ENCODE measurements at places on chromosomes 5 and 9. TPM values are rescaled to one million over a fixed set of nuclear protein-coding genes. Genes with fewer than 3 reads are reported as not detected.

SPATA31C1 gene
- total RNA-seq: not detected

CDC26 gene
- total RNA-seq: 28.2 TPM

C5orf46 gene
- total RNA-seq: not detected

PCDHB8 gene
- total RNA-seq: not detected

TTC16 gene
- total RNA-seq: not detected

TBC1D13 gene
- 18.7 TPM for total RNA-seq

JAKMIP2 gene
- 1.5 TPM for total RNA-seq

LMX1B gene
- 0.03 TPM for total RNA-seq

SEMA6A gene
- 1.9 TPM for total RNA-seq

HIGD2A gene
- 170 TPM for total RNA-seq

ADAMTS13 gene
- 2.0 TPM for total RNA-seq

TERT gene
- 21.5 TPM for total RNA-seq

LTC4S gene
- 2.0 TPM for total RNA-seq

DNA sequence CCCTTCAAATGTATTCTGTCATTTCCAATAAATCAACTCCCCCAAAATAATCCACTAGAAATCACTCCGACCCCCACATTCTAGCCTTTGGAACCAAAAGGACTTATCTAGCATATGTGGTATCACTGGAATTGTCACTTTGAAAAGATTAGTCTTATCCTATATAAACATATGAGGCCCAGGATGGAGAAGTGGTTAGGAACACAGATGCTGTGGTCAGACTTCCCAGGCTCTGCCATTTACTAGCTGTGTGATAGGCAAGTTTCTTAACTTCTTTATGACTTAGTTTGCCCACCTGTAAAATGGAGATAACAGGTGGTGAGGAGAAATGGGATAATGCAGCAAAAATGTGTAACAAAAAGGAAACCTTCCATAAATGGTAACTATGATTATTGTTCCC, 62.0 kb upstream of the GLRX start:
- no peak for DNase-seq

GRCh38 chr5:140875085-140876065, at the start of gene PCDHA12:
Gene PCDHA12 (plus strand): TSS chr5:140875308. CDS start chr5:140875473, 165 bp downstream.
- DNase-seq: no peak

DNA sequence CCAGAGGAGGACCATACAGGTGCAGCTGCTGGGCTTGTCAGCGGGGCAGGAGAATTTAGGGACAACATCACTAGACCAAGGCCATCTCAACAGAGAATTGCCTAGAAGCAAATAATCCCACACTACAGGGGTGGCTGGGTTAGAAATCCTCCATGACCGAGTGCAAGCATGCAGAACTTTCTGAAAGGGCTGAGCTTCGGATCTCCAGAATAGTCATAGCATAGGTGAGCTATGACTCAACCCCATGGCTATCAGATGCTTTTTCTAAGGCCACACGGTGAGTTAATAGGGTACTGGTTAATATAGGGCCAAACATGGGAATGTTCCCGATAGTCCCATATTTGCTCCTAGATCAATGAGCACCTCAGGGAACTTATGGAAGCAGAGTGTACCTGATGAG, 4.2 kb downstream of the KCNIP1 start:
- DNase-seq: no peak

DNA sequence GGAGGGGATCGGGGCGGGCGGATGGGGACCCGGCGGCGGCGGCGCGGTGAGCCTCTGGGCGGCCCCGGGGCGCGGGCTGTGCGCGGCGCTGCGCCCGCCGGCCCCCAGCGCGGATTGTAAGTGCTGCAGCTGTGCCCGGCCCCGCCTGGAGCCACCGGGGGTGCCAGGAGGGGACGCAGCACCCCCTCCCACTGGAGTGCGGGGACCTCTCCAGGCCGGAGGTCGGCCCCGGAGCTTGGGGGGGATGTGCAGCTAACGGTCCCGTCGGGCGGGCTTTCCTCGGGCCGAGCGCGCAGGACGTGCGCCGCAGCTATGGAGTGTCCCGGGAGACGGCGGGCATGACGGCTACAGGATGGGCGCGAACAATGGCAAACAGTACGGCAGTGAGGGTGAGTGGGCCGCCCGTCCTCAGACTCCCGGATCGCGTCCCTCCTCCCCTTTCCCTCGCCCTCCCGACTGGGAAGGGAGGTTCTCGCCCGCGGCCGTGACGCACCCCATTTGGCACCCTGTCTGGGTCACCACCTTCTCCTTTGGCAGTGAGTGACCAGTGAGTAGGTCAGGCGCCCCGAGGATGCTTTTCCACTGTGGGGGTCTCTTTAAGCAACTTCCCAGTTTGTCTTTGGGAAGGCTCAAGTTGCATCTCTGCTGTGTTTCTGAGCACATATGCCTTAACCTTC, 483 bp downstream of the FBXL7 start:
- DNase-seq: no peak

DNA sequence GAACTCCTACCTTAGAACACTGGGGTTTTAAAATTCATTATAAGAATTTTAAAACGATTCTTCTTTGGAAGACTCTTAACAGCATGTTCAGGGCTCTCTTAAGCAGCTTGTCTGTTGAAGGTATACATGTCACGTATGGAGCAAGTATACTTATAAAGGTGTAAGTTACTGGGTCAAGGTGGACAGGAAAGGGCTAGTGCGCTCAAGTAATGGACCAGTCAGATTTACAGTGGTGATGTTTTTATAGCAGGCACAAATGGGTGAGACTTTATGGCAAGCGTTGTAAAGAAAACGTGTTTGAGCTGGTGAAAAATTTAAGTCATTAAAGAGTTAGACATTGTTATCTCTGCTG, 7.9 kb downstream of the SLC44A1 start:
- DNase-seq: no peak

DNA sequence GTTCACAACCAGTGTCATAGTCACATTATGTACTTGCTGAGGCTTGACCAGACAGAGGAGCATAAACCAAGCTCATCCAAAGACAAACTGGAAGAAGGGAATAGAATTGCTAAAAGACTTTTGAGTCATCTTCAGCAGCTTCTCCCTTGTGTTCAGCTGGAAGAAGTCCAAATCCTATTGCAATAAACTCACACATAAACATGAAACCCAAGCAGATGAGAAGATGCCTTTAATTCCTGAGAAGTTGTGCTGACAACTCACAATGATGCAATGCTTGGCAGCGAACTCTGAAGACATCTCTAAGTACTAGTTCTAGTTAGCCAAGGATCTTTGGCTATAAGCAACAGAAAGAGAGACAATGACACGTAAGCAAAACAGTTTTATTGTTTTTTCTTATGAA, 642.1 kb downstream of the KCTD16 start:
- DNase-seq: no peak

- no peak for DNase-seq
Measured at GRCh38 chr5:80757290-80757689, 102.5 kb upstream of the DHFR start.

- no peak for DNase-seq
Measured at GRCh38 chr5:147046894-147047293, 168.3 kb upstream of the PPP2R2B start.

GRCh38 chr5:176733406-176734262, 76.7 kb upstream of the UNC5A start:
- DNase-seq: no peak

DNA sequence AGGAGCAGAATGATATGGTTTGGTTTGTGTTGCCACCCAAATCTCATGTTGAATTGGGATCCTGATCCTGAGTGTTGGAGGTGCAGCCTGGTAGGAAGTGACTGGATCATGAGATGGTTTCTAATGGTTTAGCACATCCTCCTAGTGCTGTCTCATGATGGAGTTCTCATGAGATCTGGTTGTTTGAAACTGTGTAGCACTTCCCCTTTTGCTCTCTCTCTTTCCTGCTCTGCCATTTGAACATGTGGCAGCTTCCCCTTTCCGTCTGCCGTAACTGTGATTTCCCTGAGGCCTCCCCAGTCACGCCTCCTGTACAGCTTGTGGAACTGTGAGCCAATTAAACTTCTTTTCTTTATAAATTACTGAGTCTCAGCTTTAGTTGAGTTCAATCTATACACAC, 756.8 kb upstream of the CDH6 start:
- no peak for DNase-seq

- DNase-seq: no peak
Measured at GRCh38 chr5:72383280-72383679, 63.1 kb downstream of the PTCD2 start.

DNA sequence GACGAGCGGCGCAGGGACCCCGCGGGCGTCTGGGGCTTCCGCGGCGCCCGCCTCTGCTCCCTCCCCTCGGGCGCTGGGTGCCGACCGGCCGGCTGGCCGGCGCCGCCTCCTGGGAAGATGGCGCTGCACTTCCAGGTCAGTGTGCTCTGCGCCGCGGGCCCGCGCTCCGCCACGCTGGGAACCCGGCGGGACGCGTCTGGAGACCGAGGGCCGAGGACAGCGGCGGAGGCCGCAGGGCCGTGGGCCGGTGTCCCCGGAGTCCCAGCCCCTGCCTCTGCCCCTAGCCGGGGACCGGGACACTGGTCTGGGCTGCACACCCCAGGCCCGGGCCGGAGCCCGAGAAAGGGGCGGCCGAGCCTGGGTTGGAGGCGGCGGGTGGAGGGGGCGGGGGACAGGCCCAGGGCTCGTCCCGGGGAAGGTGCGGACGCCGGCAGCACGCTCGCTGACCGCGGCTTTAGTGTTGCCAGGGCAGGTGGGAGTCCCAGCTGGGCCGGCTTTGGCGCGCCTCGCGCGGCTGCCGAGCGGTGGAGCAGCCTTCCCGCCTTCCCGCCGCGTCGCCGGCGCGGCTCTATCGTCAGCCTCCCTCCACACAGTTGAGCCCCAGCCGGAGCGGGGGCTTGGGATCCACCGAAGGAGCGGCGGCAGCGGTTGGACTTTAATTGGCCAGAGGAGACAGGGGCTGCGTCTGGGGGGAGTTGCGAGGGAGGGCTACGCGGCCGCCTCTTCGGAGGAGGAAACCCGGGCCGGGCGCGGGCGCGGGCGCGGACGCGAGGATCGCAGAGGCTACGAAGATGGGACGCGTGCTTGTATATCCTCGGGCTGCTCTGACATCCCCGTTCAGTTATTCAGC, at the start of gene RANBP17:
Gene RANBP17, plus strand, starts transcription at position 102 of the 850 bp plus-strand sequence.
- DNase-seq: no peak

DNA sequence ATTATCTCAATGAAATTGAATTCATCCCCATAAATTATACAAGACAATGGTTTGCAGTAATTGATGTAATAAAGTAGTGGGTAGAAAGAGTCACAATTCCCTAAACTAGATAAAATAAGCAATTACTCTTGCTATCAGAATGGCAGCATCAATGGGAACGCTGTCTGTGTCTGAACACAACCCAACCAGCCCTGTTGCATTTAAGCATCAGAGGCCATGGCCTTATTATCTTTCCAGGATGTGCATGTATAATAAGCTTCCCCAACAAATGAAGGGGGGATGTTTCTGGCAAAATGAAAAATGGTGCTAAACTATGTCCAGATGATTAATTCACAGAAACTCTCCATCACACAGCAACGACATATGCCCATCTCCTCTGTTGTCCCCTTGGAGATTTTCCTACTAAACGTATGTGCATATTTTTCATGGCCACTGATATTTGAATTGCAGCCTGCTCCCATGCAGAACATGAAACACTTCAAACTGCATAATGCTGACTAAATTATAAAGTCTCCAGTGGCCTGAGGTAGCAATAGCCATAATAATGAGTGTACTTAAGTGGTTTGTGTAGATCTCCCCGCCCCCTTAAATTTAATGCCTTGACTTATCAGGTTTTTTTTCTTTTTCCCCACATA, 306.9 kb upstream of the ADAMTS16 start:
- DNase-seq: no peak

GRCh38 chr5:175585567-175585966, 72.3 kb upstream of the HRH2 start:
- no peak for DNase-seq

GRCh38 chr9:127447416-127448111, 3.6 kb downstream of the RPL12 start:
- no peak for DNase-seq

GRCh38 chr5:138900281-138900965, 25.3 kb upstream of the LRRTM2 start:
- DNase-seq: no peak

GRCh38 chr9:123584202-123585176, 228.5 kb downstream of the CRB2 start:
- no peak for DNase-seq

- no peak for DNase-seq
Measured at GRCh38 chr9:69190863-69191181, 16.7 kb downstream of the TJP2 start.

- DNase-seq: no peak
Measured at GRCh38 chr5:83866181-83866580, 145.5 kb upstream of the HAPLN1 start.

- no peak for DNase-seq
Measured at GRCh38 chr5:82331557-82331956, 53.4 kb upstream of the RPS23 start.

GRCh38 chr9:98007251-98007928, 24.2 kb downstream of the ANP32B start:
- no peak for DNase-seq

GRCh38 chr5:116299746-116300640, 215.2 kb downstream of the COMMD10 start:
- no peak for DNase-seq

- no peak for DNase-seq
Measured at GRCh38 chr9:118444403-118444802, 740.2 kb downstream of the TLR4 start.

DNA sequence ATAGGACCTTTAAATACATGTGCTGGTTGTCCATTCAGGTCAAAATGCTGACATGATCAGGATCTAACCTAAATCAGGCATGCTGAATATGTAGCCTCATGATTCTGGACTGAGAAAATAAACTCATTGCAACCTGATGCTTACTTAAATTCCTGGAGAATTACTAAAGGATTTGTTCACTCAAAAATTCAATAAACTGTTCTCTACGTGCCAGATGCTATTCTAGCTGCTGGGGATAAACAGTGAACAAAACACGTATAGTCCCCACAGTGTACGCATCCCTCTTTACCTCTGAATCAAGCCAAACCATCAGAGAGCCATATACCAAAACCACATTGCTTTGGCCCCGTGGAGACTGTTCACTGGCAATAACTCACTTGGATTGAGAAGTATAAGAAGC, 6.1 kb downstream of the SCAI start:
- DNase-seq: no peak

GRCh38 chr9:72140586-72140985, 8.7 kb upstream of the GDA start:
- DNase-seq: no peak

DNA sequence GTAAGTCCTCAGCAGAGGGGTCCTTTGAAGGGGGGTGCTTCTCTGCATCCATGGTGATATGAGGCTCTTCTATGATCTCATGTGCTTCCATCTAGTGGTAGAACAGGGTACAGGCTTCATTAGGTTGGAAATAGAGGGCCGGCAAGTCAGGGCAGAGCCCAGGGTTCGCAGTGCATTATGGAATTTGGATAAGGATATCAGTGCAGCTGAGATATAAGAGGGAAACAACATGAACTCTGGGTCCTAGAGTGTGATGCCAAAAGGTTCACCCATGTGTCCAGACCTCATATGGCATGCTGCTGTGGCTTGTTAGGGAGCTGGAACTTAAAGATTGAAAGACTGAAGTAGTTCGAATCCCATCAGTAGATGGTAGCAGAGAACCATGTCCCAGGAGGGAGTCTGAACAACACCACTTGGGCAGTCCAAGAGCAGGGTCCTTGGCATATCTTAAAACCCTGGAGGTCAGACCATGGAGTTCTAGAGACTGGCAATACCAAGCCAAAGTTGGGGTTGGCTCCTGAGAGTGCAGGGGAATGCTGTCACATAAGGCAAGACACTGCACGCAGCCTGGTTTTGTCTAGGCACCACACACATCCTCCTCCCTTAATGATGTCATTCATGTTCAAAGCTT, 2.3 kb downstream of the FAM221B start:
- peak; percentile 69 for DNase-seq

GRCh38 chr9:124752967-124753366, 18.1 kb downstream of the NR6A1 start:
- no peak for DNase-seq

Measured in GM12878 (cell line).